ENCODE measurements at places on chromosomes 2 and 18.

- peak; percentile 58 for DNase-seq
These were observed 22.8 kb downstream of the CCNYL1 start for GRCh38 chr2:207734264-207734635.

DNA sequence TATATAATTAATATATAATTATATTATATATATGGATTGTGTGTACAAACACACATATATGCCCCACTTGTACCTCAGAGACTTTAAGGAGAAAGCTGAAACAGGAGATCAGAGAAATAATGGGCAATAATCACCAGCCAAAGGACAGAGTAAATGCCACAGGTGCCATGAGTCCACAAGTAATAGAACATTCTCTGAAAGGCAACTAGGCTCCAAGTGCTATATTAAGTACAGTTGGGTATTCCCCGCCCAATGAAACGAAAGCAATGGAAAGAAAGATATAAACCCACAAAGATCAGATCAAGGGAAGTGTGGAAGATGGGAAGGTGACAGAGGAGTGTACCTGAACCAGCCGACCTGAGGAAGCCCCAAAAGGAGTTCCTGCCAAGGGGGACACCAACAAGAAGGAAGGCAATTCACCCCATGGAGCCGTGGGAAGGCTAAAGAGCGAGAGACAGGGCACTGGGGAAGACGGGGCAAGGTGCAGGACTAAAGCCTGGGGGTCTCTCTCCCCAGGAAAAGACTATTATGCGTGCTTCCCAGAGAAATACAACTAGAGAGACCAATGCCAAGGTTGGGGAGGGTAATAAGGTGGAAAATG, 19.0 kb downstream of the DYM start:
- no peak for DNase-seq

- DNase-seq = no peak
These were observed 470.9 kb upstream of the SPHKAP start for GRCh38 chr2:228652366-228652765.

- DNase-seq = no peak
These were observed 31.9 kb downstream of the EXOC6B start for GRCh38 chr2:72793798-72794440.

DNA sequence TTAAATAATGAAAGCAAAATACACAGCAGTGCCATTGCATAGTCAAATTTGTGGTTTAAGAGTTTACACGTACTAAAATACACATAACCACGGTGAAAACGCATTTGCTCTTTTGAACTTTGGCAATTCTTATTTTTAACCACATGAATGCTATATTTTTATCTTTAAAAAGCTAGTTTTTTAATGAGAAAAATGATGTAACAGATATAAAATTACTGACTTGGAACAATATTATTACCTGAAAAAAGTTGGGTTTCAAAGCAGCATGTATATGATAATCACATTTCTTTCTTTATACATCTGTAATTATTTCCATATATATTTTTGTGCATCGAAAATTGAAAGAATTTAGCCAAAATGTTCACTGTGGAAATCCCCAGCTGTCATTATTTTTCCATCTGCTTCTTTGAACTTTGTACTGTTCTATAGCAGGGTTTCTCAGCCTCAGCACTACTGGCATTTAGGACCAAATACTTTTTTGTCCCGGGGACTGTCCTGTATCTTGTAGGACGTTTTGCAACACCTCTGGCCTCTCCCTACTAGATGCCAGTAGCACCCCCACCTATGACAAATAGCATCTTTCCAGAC, 75.9 kb upstream of the CAB39 start:
- DNase-seq = no peak

DNA sequence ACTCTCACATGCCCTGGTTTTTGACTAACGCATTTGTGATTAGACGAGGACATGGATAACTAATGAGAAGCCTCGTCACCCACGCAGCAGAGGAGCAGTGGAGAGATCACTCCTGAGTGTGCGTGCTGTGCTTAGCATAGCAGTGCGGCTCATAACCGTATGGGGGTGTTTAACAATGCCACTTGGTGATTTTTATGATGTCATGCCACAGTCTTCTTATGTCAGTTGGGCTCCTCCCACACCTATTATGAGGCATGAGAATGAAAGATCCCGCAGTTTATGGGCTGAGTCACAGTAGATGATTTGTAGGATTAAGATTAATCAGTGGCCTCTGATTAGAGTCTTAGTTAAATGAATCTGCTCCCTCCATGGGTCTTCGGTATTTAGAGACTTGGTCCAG, 2.5 kb upstream of the SMIM21 start:
- DNase-seq = no peak

DNA sequence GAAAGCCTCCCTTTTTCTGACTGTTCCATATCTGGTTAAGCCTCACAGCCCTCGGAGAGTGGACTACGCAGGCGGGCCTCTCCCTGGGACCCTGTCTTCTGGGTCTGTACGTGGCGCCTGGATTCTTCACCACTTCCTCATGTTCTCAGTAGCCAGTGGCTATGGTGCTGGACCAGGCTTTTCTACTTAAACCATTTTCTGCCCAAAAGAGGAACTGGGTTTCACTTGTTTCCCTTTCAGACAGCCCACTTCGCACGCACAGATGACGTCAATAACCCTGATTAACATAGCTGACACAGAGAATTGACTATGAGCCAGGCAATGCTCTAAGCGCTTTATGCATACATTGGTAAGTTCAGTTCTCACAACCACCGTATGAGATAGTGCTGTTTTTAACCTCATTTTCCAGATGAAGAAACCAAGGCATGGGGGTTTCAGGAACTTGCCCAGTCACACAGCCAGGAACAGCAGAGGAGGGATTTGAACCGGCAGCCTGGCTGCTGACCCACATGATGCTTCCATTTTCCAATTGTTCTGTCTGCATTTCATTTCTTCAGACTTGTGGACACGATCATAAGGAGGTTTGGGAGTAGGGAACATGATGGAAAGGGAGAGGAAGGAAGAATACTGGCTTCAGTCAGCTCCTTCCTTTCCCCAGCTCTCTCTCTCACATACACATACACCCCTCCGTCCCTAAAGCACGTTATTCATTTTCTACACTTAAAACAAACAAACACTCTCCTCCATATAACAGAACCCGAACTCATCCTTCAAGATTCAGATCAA, 41.7 kb downstream of the MYOM1 start:
- DNase-seq = no peak

- DNase-seq = no peak
These were observed 2.4 kb downstream of the FTCDNL1 start for GRCh38 chr2:199848389-199849130.

DNA sequence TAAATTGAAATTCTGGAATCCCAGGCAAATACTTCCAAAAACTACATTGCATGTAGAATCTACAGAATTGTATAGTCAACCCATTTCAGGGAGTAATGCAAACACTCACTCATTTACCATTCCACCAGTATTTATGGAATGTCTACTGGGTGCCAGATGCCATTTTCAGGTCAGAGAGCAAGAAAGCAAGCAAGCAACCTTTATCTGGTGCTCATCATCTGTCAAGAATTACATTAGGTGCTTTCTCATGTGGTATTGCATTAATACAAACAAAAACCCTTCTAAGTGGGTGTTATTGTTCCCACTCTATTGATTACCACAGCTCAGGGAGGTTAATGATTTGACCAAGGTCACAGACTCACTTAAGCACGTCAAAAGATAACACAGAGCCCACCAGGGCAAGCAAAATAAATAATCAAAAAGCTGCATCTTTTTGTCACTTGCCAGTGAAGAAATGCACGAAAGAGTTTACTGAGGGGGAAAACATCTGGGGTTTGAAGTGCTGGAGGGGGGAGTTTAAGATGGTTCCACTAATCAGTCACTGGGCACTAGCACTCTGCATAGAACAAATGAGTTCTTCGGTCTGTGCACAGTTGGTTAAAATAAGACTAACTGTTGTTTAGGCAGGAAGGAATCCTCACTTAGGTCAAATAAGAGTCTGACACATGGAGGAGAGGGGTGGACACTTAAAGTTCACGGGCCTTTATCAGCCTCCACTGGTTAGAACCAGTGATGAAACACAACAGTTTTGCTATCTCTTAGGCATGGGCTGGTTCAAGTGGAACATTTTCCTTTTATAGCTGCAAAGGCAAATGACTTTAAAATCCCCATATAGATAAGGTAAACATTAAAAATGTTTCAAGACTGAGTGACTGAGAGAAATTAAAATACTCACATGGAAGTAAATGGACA, 208.8 kb downstream of the CDH2 start:
- DNase-seq = no peak

- DNase-seq = no peak
These were observed 104.2 kb downstream of the AGAP1 start for GRCh38 chr2:235598026-235598425.

DNA sequence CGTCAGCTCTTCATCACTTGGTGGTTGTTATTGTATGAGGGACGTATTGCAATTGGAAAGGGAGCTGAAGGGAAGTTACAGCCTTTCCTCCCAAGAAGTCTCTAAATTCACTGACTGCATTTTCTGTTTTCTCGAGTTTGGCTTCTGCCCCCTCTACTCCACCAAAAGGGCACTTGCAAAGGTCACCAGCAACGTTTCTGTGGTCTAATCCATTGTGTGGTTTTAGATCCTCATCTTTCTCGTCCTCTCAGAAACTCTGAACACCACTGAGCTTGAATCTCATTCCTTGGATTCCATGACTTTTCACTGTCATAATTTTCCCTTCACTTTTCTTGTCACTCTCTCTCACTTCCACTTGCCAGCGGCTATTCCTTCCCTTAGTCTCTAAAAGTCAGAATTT, 308.0 kb downstream of the AFF3 start:
- no peak for DNase-seq

DNA sequence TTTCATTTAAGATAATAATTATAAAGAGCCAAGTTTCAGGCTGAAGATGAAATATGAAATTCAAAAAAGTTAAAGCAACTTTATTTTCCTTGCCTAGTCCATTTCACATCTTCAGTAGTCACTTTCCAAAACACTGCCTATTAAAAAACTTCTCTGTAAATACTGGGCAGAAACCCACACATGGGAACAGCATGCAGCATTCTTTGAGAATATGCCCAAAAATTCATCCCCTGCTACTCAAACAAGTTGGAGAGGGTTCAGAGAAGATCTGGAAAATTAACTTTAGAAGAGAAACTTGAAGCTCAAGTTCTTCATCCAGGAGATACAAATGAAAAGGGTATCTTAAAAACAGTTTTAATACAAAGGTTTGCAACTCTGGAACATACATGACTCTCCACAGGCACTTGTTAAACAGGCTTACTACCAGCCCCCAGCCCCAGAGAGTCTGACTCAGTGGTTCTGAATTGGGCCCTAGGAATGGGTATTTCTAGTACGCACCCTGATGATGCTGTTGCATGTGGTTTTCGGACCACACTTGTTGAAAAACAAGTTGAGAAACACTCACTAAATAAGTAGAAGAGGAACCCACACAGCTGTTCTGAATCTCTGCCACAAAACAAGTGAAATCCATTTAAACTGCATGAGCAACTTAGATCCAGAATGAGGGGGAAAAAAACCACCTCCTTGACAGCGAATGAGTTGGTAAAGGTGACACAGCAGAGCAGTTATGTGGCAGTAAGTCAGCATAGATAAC, 329.1 kb downstream of the SATB2 start:
- DNase-seq = no peak

GRCh38 chr18:13011719-13012118, 20.6 kb downstream of the CEP192 start:
- no peak for DNase-seq

DNA sequence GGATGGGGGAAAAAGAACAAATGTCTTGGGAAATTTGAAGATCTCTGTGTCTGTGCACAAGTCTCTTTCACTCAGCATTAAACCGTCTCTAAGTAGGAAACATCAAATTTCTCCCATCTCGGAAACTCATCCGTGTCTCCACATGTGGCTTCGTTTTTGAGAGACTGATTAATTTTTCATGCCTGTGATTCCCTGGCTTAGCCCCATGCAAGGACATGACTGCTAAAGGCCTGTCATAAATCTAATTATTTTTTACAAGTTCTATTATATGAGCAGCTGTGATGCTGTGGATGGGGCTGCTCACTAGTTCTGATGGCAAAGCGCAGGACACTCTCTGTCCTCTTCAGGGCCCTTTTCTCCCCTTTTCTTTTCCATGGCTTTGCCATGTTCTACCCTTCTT, 129.1 kb downstream of the RGPD3 start:
- DNase-seq = no peak

DNA sequence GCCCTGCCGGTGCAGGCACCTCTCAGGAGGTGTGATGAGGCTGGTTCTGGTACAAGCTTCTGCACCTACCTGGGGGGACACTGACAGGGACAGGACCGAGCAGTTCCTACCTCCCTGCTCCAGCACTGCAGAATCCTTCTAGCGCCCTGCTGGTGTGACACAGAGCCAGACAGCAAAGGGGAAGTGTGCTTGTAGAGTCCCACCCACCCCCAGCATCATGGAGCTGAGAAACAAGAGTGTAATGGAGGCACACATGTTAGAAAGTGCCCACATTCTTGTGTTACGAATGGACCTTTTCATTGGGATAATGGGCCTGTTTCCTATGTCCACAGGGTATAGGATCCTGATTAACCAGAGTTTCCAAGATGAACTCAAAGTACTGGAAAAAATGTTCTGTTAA, 38.3 kb downstream of the OXER1 start:
- DNase-seq = no peak

All from RKO (cell line).